ENCODE measurements at places on chromosomes 16 and 17. TPM values are rescaled to one million over a fixed set of nuclear protein-coding genes. Genes with fewer than 3 reads are reported as not detected.

- no peak for DNase-seq
- H3K4me3 ChIP-seq, result no peak overlapping the region
- H3K4me1 ChIP-seq, result peaks cover 22% of the 10 kb centered on the region
- H3K27me3 ChIP-seq, result no peaks in the 10 kb centered on the region
These were observed 13.2 kb upstream of the BAIAP2 start for GRCh38 chr17:81021531-81022343.

- H3K27me3 ChIP-seq, result no peaks in the 10 kb centered on the region
These were observed 67.8 kb upstream of the NLK start for GRCh38 chr17:27974531-27975145.

Gene KCNH6
- not detected for total RNA-seq

- no peak for DNase-seq
- H3K27ac ChIP-seq, result no peak overlapping the region
- H3K36me3 ChIP-seq, result no peaks in the 10 kb centered on the region
- H3K4me1 ChIP-seq, result no peaks in the 10 kb centered on the region
These were observed 239.6 kb upstream of the FOXF1 start for GRCh38 chr16:86270696-86271095.

DNA sequence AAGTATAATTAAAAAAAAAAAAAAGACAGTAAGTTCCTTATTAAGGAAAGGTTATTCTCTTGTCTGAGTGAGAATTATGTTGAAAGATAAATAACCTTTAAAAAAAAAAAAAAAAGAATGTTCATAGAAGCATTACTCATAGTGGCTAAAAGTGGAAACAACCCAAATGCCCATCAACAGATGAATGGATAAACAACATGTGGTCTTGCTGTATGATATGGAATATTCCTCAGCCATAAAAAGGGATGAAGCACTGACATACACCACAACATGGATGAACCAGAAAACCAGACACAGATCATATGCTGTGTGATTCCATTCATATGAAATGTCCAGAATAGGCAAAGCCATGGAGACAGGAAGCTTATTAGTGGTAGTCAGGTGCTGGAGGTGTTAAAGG lies 9.2 kb upstream of the CCNF start:
- H3K27me3 ChIP-seq, result peaks cover 7% of the 10 kb centered on the region
- no peak for DNase-seq
- no peak overlapping the region for H3K27ac ChIP-seq
- no peak overlapping the region for H3K4me3 ChIP-seq
- H3K36me3 ChIP-seq, result no peaks in the 10 kb centered on the region

- no peak for DNase-seq
- H3K4me3 ChIP-seq, result no peak overlapping the region
- H3K27ac ChIP-seq, result no peak overlapping the region
- H3K36me3 ChIP-seq, result no peaks in the 10 kb centered on the region
These were observed 26.3 kb upstream of the DOC2B start for GRCh38 chr17:207775-208174.

All from B cell (primary cell).